HS-5 (cell line): ENCODE measurements at places on chromosomes 4 and X.
A peak's percentile ranks its signal among the peaks of the same experiment; 100 is the strongest.

DNA sequence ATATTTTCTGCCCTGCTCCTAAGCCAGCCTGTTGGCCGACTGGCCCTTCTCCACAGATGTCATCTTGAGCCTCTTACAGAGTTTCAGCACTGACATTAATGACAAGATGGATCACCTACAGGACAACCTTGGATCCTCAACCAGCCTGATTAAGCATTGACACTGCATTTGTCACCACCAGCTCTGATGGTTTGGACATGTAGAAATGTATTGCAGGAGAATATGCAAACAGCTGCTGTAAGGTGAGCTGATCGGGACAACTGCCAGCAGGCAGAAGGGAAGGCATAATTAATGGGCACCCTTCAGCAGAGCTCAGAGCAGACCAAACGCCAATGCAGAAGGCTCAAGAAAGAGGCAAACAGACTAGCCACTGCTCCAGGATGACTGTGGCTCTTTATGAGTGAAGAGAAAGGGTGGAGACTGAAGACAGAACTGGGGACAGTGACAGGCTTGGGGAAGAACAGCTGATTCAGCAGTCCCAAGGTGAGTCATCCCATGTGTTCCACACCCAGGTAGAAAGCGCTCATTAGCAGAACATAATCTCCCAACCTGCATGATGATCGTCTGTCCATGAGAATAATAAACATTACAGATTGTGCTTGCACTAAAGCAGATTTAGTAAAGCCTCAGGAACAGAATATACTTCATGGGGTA lies 6.7 kb downstream of the CORIN start:
- DNase-seq, result no peak

DNA sequence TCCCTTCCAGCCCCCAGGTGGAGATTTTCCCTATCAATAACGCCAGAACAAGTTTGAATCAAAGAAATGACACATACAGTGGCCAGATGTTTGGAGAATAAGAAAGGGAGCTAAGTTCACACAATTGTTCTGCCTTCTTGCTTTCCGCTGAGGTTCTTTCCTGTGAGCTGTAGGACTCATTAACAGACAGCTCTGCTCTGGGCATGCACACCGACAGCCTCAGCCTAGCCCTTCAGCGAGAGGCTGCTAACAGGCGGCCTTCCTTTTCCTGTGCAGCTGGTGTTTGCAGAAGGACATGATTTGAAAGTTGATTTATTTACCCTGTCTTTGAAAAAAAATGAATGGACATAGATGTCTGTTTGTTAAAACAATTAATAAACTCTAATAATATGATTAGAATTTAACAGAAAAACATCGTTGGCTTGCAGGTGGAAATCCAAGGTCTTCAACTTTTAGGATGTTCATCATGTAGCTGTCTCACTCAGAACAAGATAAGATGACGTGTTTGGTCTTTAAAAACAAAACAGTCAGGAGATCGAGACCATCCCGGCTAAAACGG lies 183.3 kb downstream of the KDR start:
- DNase-seq, result no peak

DNA sequence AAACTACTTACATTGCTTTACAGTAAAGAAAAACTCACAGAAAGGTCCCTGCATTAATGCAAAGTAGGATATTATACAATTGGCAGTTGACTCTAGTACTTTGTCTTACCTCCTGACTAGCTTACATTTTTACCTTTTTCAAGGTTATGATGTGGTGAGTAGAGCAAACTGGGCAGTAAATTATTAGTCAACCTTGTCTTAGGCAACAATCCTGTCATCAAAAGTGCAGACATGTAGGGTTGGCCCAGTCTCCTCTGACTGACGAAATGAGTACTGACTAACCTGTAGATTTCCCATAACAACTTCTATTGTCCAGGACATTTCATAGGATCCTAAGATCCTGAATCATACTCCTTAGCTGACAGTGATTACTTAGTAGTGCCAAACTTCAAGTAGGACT lies 142.0 kb upstream of the NUDT6 start:
- DNase-seq, result peak; percentile 10

GRCh38 chrX:46588263-46588662 lies 14.7 kb downstream of the CHST7 start:
- no peak for DNase-seq

- no peak for DNase-seq
Observed at GRCh38 chr4:155042014-155042413, 166.4 kb upstream of the NPY2R start.

DNA sequence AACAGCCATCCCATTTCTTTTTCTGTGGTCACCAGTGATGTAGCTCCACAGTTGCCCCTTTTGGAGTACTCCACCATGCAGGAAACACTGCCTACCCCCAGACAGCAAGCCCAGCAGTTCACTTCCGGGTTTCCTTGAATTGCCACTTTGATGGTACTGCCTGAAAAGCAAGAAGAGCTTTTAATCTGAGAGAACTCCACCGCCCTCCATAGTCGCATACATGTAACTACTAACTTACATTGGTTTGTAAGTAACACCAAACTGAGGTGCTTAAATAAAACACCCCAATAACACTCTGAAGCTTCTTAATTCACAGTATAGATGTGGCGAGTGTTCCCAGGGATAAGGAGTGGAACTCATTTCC lies 53.6 kb upstream of the HPSE start:
- DNase-seq, result no peak

DNA sequence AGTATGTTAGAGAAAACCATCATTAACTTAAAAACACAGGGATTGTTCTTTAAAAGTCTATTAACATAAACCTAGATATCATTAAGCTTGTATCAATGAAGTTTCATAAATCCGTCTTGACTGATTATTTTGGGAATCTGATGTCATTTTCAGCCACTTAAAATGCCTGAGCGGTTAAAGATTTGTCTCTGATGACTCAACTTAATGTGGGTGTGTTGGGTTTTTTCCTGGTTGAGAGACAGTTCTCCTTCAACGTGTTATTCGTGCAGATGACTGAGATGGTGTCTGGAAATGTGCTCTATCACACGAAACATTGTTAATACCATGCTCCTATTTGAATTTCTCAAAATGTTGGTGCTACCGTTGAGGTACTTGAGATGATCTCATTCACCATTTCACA lies 227.3 kb upstream of the TENM3 start:
- no peak for DNase-seq

DNA sequence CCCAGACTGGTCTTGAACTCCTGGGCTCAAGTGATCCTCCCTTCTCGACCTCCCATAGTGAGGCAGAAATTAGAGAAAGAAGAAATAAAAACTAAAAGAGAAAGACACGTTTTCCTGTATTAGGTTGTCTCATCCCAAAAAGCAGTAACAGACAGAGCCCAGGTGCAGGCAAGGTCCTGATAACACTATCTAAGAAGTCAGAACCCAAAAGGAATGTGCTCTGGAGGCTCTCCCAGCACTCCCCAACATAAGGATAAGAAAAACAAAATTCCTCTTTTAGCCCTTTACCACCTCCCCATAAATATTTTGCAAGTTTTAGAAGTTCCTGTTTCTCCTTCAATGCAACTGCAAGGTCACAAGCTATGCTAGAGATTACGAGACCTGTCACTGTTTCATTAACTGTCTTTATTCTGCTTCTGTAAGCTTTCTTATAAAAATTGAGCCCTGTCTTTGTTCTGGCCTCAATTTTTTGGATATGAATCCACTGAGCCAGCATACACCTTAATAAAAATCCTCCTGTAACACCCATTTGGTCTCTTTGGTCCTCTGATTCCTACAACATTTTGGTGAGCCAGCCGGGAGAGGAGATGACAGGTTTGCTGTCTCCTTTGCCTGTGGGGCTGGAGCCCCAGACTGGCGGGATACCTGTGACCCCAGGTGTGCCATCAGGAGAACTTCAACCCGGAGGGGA lies 25.9 kb downstream of the LIAS start:
- no peak for DNase-seq

DNA sequence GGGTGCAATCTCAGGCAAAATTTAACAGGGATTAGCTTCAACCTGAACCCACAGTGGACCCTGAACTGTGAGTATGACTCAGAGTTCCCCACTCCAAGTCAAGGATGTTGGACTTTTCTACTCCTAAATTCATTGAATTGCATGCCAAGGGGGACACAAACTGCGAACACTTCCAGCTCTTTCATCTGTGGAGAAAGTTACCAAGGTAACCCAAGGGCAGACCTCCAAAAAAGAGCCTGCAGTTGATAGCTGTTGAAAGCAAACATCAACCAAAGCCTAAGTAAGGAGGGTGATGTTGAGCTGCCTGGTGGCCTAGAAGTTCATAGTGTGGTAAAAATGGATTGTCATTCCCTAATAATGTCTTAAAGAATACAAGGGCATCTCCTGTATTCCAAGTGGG lies 1242.9 kb downstream of the C4orf33 start:
- DNase-seq, result no peak

DNA sequence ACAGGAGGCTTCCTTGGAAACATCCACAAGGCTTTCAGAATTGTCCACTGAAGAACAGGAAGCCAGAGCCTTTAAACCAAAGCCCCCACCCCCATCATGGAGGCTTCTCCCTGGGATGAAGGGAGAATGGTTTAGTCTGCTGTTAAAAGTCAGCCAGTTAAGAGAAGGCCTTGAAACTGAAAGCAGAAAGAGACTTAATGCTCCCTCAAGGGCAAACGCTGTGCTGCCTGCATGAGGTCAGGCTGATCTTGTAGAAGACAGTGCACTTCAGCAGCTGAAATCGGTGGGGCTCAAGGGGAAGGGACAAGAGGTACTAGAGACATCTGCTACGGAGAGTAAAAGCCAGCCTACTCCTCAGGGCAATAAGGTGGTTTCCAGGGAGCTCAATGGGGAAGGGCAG lies 69.0 kb downstream of the HPRT1 start:
- DNase-seq, result no peak

DNA sequence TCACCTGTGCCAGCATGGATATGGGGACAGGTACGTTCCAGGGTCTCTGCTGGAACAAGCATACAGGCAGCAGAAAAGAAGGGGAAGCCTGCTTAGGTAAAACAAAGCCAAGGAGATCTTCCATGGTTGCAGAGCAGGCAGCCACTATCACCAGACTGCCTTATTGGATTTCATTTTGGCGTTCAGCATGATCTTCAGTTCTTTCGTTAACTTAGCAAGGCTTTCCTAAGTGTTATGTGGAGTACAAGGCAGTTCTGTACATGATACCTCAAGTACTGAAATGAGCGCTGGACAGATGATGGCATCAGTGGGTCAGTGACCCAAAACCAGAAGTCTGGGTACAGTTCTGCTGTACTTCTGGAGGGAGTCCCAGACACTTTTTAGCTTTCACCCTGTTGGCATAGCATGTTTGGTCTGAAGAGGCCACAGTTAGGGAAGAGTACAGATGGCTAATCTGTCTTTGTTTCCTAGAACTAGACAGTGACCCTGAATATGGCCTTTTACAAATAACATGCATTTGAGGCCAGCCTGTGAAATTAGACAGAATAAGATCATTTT lies 8.9 kb downstream of the SMIM20 start:
- DNase-seq, result no peak

GRCh38 chrX:41824551-41824950 lies 98.8 kb downstream of the CASK start:
- no peak for DNase-seq

- DNase-seq, result no peak
Observed at GRCh38 chrX:140822861-140823260, 113.3 kb downstream of the LINC00632 start.

DNA sequence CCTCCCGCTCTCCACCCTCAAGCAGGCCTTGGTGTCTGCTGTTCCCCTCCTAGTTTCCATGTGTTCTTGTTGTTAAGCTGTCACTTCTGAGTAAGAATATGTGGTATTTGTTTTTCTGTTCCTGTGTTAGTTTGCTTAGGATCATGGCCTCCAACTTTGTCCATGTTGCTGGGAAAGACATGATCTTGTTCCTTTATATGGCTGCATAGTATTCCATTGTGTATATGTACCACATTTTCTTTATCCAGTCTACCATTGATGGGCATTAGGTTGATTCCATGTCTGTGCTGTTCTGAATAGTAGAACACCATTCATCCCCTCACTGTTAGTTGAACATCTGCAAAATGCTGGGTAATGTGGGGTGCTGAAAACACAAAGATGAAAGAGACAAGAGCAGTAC lies 222.9 kb downstream of the PALLD start:
- DNase-seq, result no peak

GRCh38 chr4:44638091-44638490 lies 13.3 kb downstream of the YIPF7 start:
- DNase-seq, result no peak

- DNase-seq, result no peak
Observed at GRCh38 chr4:76219299-76220055, 5.9 kb upstream of the SCARB2 start.

DNA sequence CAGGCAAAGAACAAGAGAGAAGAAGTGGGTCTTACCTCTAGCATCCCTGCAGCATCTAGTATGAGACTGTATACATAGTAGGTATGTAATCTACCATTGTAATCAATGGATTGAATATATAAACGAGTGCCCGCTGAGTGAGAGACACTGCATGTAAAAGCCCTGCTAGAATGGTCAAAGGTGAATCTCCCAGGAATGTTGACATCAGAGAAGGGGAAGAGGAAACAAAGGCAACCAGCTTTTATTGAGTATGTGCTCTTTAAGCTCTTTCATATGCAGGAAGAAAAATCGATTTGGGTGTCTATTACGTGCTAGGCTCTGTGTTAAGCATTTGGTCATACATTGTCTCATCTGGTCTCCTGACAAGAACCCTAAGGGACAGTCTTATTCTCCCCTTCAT lies 91.9 kb upstream of the KLHL13 start:
- no peak for DNase-seq

- no peak for DNase-seq
Observed at GRCh38 chr4:13766761-13767540, 139.4 kb upstream of the BOD1L1 start.

DNA sequence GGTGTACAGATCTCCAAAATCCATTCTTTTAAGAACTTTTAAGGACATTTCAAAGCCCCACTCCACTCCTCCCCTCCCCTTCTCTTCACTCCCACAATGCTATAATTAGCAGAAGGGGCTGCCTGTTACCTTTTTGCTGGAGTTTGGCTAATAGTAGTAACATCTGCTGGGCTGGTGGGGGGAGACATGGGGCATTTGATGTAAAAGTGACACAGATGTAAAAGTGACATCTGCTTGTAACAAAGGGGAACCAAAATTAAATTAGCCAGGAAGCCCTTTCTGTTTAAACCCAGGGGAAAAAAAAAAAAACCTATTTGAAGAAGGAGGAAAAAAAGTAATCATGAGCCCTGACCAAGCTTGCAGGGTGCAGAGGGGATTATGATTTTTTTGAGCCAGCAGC lies 5.4 kb upstream of the PHOX2B start:
- DNase-seq, result no peak

GRCh38 chr4:25401066-25401465 lies 24.0 kb downstream of the ANAPC4 start:
- DNase-seq, result no peak

DNA sequence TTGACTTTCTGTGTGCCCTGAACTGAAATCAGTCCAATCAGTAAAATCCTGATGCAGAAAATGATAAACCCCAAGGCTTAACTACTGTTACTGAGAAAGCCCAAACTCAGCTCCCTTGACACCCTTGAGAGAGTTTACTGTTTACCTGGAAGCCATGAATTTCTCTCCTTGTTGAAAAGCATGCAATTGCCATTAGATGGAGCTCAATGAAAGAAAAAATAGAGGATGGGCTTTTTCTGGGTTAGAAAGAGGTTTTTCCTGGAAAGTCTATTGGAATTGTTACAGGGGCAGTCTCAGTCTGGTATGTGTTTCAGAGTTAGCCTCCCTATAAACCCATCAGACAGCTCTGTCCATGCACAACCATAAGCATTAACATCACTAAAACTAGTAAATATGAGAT lies 66.4 kb upstream of the C4orf54 start:
- DNase-seq, result no peak

- no peak for DNase-seq
Observed at GRCh38 chrX:1261285-1261684, 7.3 kb upstream of the CSF2RA start.

- no peak for DNase-seq
Observed at GRCh38 chrX:82756272-82756671, 751.8 kb upstream of the POU3F4 start.
